Gastroesophageal sphincter (tissue), 4 donors: ENCODE measurements at places on chromosomes 4 and X. TPM values are rescaled to one million over a fixed set of nuclear protein-coding genes. Genes with fewer than 3 reads are reported as not detected.

GRCh38 chr4:12041828-12042227 is 613.1 kb upstream of the HS3ST1 start:
- no peak for ATAC-seq

DNA sequence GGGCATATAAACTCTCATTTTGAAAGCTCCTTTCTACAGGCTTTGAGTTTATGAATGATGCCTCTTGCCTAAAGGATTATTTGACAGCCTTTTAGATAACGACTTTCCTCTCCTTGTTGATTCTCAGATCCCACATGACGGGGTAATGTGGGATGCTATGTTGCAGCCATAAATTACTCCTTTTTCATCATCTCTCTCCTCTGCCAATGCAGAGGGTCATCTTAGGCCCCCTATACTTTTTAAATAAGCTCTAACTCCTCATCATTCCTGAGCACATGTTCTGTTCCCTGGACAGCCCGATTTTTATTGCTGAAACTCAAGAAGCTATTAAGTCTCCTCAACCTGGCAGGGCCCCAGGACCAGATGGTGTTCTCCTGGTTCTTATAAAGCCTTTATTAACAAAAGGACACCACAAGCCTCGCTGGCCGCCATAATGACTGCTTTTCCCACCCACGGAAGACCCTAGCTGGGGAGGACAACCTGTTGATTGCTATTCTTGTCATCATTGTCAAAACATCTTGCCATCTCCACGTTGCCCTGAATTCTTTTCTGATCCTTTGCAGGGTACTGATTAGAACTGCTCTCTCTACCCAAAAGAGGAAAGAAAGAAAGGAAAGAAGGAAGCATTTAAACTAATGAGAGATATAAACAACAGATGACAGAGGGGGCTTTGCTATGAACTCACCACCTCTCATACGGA is 150.7 kb downstream of the DHX15 start:
- ATAC-seq, result no peak

DNA sequence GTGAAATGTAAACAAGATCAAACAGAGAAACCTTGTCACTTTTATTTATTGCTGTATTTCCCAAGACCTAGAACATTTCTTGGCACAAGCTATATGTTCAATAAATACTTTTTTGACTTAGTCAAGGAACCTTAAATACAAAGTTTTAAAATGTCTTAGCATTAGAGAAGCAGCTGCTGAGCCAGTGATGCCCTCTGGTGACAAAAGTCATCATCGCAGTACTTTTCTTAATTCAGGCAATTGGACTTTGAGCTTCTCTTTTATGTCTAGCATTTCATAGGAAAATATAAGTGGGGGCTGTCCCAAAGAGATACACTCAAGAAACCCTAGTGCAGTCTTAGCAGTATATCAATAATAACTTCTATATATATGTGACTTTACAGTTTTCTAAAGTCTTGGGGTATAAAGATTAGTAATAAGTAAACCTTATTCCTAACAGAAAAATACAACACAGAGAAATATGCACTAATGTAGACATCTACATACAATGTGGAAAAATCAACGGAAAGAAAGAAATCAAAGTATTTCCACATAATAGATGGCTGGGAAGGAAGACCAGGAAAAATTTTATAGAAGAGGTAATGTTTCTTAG is 118.4 kb downstream of the DTHD1 start:
- no peak for ATAC-seq

GRCh38 chrX:44621078-44621477 is 78.4 kb upstream of the FUNDC1 start:
- no peak for ATAC-seq

- ATAC-seq, result no peak
These were observed 83.2 kb upstream of the SCML1 start for GRCh38 chrX:17654116-17654515.

- no peak for ATAC-seq
These were observed 25.6 kb downstream of the DHRSX start for GRCh38 chrX:2474963-2475726.

- ATAC-seq, result no peak
These were observed 633.4 kb downstream of the CENPC start for GRCh38 chr4:66911880-66912279.

- peak; percentile 66 for ATAC-seq
These were observed 17.5 kb upstream of the SH3KBP1 start for GRCh38 chrX:19904778-19905367.

GRCh38 chr4:2762048-2762447 is 5.9 kb upstream of the TNIP2 start:
- ATAC-seq, result no peak

GRCh38 chr4:17301266-17301665 is 210.6 kb downstream of the QDPR start:
- ATAC-seq, result no peak

DNA sequence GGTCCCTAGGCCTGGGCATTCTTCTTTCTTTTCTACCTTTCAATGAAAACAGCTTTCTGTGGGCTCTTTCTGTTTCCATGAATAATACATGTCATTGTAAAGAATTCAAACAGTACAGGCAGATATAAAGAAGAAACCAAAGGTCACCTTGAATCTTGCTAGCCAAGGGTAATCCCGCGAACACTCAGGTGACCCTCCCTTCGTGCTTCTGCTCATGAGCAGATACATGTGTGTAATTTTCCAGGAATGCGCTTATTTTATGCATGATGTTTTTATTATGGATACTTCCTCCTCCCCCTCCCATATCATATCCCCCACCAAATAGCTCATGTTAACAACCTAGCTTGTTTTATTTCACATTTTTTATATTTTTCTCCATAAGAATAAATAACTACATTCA is 9.6 kb upstream of the JAKMIP1 start:
- no peak for ATAC-seq

Gene FOXR2
- total RNA-seq, result not detected

Gene CDS1
- total RNA-seq, result 1.8 TPM

Gene SAGE1
- not detected for total RNA-seq

Gene PABPC5
- total RNA-seq, result 6.5 TPM

Gene STK26
- 11.8 TPM for total RNA-seq

Gene IRS4
- 0.07 TPM for total RNA-seq

Gene RHOXF2
- total RNA-seq, result not detected

Gene MTNR1A
- total RNA-seq, result not detected
